ENCODE measurements at places on chromosomes 5 and 9.

DNA sequence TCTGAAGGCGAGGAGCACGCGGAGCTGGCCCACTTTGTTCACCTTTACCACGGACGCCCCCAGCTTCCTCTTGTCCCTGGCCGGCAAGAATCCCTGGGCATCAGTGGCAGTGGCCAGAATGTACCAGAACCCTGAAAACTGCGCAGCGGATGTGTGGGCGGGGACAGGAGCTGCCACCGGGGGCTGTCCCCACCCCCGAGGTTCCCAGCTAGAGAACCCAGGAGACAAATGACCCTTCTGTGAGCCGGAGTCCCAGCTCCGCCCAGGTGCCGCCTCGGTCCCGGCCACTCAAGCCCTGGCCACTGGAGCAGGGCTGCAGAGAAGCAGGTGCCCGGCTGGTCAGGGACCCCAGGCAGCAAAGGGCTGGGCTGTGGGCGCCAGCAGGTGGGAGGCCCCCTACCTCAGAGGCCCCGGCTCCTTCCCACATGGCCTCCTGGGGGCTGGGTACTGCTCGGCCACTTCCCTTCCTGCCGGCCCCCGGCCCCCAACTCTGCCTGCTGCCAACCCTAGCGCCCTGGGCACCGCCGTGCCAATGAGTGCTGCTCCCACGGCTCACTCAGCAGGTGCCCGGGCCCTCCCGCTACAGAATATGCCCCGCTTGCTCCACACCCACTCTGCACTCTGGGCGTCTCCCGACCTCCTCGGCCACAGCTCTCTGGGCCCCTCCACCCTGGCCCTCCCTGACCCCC, 713 bp downstream of the LCN10 start:
- no peak for DNase-seq

DNA sequence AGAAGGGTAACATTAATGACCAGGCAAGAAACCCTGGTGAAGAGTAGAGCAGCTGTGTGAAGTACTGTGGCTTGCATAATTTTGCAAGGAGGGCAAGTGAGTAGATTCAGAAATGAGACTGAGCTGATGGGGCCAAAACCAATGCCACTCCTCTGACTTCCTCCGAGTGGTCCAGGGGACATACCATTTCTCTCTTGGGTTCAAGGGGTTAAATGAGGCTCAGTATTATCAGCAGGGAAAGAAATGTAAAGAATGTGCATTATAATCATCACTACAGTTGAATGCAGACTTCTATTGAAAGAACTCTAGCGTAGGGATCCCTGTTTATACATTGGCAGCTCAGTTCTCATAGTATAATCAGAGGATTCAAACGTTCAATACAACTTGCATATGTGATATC, 9.9 kb downstream of the POLR3G start:
- no peak for DNase-seq

DNA sequence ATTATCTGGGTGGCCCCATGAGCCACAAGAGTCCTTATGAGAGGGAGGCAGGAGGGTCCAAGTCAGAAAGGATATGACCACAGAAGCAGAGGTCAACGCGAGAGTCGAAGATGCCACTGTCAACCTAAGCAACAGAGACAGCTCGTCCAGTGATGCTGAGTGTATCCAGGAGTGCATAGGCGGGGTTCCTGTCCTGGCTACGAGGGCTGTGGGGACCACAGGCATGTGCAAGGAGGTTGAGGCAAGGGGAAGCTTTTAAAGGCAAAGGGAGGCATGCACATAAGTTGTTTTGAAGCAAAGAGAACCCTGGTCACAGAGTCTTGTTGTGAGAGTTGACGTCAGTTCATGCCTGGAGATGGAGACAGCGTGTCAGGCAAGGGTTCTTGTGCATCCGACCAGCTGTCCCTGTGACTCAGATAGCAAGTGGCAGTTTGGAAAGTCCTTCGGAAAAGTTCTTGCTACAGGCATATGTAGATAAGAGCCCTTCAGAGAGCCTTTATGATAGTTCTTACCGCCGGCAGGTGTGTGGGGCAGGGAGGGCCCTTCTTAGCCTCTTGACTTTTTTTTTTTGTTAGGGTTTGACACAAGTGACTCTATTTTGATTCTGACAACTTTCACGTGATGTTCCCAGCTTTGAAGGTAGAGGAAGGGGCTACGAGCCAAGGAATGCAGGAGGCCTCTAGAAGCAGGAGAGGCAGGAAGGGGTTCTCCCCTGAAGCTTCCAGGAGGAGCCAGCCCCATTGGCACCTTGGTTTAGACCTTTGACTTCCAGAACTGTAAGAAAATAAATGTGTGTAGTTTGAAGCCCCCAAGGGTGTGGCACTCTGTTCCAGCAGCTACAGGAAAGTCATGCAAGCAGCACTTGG, 66.0 kb upstream of the FCN1 start:
- no peak for DNase-seq

GRCh38 chr9:132066057-132066456, 13.6 kb downstream of the MED27 start:
- DNase-seq = no peak

DNA sequence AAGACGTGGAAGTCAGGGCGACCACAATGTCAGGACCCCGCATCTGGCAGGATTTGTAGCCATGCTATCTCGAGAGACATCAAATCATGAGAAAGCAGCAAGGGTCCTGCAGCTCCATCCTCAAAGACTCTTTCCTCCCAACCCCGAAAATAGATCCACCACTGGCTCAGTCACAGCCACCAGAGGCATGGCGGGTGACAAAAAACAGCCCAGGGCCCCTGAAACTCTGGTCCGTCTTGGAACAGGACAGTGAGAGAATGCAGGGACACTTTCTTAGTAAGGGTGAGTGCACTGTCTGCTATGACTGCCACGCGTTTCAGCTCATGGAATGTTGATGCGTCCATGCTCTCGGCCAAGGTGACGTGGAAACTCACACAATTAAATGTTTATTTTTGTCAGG, 220.9 kb downstream of the IRX2 start:
- no peak for DNase-seq

GRCh38 chr5:157502143-157502647, 42.2 kb downstream of the NIPAL4 start:
- DNase-seq = no peak

- no peak for DNase-seq
These were observed 1.1 kb downstream of the ISL1 start for GRCh38 chr5:51384281-51384840.

Data from activated T-helper 9 cell treated with anti-CD3 and anti-CD28 coated beads, Interleukin-2, amount 50 U/mL, for 16 hours (primary cell).